CD4-positive, CD25-positive, alpha-beta regulatory T cell (primary cell): ENCODE measurements at places on chromosomes 5 and 9. TPM values are rescaled to one million over a fixed set of nuclear protein-coding genes. Genes with fewer than 3 reads are reported as not detected.

DNA sequence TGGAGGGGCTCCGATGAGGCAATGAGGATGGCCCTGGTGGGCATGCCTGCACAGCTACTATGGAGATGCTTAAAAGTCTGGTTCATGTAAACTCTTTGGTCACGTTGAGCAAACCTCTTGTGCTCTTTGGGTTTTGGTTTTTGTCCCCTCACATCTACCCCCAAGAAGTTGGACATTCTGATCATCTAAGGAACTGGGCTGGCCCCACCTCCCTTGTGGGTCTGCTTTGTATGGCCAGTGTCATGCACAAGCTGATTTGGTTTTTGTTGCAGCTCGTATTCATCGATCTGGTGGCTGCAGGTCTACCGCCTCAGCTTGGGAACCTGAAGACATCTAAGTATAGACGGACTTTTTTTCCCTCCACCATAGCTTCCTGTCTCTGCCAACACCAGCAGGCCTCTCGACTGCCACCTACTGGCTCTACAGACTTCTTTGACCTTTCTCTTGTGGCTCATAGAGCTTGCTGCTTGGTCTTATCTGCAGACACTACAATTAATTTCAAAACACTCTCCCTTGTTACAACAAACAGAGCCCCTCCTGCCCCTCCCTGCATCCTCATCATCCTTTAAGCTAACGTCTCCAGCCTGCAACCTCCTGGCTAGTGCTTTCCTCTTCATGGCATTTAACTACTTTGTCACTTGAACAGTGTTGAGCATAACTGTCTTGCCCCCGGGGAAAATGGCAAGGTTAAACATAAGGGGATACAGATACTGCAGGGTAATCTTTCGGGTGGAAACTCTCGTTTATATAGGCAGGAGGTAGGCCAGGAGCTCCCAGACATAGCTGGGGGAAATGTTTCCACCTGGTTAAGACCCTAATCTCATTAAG is 34.5 kb downstream of the TSTD2 start:
- DNase-seq, result peak; percentile 74

GRCh38 chr5:143557061-143557818 is 153.8 kb upstream of the NR3C1 start:
- no peak for DNase-seq

- DNase-seq, result no peak
Measured at GRCh38 chr9:119968836-119969707, 599.8 kb upstream of the BRINP1 start.

DNA sequence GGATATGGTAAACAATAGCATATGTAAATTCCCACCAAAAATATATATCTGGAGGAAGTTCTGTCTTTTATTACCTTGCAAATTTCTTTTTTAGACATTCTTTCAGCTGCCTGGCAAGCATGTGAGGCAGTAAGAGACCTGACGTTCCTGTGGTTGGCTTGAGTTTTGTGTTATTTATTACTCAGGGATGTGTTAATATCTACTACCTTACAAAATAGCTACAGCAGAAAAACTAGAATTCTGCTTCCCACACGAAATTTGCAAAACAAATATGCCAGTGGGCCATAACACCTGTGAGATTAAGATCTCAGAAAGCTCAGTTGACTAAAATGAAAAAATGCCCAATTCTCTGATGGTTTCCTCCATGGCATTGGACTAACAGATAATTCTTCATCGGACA is 274.2 kb downstream of the TMEM167A start:
- DNase-seq, result no peak

Gene MARCOL
- not detected for total RNA-seq

GRCh38 chr5:154227090-154227489 is 36.6 kb downstream of the GALNT10 start:
- DNase-seq, result no peak

DNA sequence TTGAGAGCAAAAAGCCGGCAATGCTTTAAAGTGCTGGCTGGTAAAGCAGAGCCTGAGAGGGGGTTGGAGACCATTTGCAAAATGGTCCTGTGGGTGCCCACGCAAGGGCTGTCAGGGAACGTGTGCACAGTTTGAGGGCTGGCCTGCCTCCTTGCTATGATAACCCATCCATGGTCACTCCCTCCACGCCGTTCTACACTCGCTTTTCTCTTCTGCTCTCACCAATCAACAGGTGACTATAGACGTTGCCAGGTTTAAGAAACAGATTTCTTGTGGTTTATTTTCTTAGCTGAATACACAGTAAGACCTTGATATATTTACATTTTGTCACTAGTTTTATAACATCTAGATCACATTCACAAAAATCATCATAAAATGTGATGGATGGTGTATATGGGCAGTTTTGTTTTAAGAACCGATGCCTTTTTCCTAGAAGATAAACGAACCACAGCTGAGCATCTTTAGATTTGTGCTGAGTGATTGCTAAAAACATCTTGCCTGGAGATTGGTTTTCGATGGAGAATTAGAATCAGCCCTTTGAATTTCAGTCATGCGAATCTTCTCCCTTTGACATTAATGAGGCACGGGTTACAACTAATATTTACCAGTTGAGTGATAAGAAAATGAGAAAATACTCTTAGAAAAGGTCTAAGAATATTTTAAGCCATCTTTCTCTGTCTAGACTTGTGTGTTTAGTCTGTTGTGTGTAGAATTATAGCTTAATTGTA is 13.9 kb downstream of the MAP1B start:
- DNase-seq, result no peak

Gene OGN
- 0.86 TPM for total RNA-seq

- no peak for DNase-seq
Measured at GRCh38 chr9:83047839-83048775, 14.8 kb downstream of the RASEF start.

DNA sequence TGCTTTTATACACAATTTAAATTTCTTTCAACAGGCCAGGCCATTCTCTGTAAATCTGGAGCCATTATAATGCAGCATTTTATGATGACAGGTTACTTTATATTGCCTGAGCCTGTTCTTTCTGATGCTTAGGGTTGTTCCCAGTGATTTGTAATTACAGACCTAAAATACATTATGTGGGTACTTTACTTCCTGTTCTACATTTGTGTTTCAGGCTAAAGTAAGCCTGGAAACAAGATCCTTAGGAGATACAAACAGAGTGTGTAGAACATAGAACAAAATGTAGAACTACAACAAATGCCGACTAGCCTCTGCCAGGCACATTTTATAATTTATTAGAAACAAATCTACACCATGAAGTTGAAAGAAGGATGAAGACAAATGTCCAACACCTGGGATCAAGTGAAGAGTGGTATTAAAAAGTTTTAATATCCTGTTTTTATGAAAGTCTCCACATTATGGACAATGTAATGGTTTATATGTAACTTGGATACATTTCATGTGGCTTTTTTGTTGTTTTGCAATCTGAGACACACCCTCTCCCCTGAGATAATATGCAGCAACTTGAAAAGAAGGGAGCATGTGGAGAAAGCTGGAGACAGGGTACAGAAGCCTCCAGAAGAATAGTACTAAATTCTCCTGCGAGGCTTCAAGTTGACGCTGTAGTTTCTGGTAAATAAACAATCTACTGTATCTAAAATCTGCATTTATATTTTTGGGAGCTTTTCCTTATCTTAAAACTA is 46.9 kb downstream of the VCAN start:
- no peak for DNase-seq

- no peak for DNase-seq
Measured at GRCh38 chr9:20651939-20652338, 29.6 kb upstream of the MLLT3 start.

DNA sequence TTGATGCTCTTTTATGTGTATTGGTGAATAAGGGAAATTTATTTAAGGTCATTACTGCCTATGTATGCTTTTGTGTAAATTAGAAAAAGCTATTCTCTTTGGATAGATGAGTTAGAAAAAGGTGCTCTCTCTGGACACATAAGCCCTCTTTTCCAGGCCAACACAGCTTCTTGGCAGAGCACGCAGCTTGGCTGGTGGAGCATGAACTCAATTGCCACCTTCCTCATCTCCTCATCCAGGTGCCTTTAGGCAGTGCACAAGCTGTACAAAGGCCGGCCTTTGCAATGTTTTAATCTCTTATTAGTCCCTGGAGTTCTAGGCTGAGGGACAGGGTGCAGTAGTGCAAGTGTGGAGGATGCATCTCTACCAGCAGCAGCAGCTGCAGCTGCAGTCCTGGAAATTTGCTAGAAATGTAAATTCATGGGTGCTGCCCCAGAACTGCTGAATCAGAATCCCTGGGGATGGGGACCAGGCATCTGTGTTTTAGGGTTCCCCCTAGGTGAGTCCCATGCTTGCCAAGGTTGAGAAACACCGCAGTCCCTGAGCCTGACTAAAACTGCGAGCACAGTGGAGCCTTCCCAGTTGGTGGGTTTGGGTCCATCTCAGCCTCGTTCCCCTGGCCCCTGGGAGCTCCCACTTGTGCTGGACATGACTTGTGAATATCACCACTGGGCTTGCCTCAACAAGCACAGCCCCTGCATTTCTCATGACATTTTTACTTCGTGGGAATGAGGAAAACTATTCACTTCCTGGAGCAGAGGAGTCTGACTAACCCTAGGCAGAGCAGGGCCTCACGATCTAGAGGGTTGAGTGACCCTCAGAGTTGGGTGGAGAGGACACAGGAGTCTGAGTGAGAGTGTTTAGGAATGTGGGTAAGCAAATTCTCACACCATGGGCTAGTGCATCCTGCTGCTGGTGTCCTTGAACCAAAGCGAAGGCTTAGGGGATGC is 272.3 kb downstream of the ZSWIM6 start:
- DNase-seq, result no peak
